MM.1S (cell line): ENCODE measurements at places on chromosomes 5 and 9.

DNA sequence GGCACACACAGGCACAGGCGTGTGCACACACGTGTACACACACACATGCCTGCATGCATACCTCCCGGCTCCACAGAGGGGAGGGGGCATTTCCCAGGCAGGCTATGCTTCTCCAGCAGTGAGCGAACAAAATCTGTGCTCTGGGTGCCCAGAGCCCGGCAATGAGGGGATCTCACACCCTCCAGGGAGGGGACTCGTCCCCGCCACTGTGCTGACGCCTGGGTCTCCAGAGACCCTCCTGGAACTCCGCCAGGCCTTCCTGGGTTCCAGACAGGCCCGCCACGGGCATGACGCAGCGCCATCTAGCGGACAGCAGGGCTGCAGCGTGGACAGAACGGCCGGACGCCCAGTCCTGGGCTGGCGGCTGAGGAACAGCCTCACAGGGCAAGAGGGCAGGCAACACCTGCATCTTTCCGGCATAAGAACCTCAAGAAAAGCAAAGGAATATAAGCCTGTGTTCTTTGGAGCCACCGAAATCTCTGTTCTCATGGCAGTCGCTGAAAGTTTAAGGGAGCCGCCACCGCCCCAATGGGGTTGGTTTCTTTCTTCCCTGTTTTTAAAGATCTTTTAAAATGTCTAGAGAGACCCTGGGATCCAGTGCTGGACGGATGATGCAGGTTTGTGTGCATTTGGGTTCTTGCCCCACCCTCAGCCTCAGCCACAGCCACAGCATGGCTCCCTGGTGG lies 135.6 kb upstream of the PPP1R26 start:
- DNase-seq = peak; percentile 40

- DNase-seq = no peak
These were observed 760.3 kb downstream of the EFNA5 start for GRCh38 chr5:106910486-106910885.

DNA sequence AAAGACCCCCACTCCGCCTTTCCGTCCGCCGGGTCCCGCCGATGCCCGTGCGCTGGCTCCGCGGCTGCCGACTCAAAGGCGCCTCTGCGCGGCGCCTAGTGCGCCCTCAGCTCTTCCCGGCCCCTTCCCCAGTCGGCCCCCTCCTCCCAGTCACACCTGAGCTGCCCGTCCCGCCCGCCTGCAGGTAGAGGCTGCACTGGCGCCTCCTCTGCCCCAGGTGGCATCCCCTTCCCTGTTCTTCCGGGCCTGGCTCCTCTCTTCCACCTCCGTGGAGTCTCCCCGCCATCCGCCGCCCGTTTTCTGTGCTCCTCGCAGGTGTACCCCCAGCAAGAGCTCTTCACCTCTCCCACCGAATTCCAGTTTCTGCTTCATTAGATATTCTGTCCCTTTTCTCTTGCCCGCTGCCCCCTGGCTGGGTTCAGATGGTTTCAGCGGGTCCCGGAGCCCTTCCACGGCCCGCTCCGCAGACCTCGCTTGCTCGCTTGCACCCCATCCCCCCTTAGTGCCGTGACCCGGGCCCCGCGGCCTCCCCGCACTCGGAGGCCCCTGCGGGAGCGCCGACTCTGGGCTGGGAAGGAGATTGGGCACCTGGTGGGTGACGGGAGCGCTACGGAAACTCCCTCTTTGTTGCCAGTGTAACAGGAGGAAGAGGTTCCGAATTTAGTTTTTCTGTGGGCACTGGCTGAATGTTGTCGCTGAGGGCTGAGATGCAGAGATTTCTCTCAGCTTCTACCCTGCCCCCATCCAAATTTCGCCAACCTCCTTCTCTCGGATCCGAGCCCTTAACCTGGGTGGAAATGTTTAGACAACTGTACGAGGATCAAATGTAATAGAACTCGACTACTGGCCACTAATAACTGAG lies 809 bp downstream of the SLC44A1 start:
- DNase-seq = peak; percentile 69

- DNase-seq = no peak
These were observed 230.9 kb upstream of the NFIL3 start for GRCh38 chr9:91654527-91654926.

DNA sequence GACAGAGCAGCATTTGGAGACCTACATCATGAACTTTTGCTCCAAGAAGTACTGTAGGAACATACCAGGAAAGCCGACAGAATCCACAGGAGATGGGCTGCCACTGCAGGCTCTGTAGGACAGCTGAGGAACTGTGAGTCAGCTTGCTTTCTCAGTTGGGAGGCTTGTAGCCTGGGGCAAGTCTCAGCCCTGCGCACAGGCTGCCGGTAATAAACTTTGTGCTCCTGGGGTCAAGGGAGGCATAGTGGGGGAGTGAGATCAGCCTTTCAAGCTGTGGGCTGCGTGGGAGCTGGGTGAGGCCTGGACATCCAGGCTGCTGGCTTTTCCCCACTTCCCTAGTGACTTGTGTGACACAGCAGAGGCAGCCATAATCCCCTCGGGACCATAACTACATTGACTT lies 718.0 kb upstream of the CDH10 start:
- no peak for DNase-seq

GRCh38 chr9:70177121-70177520 lies 81.7 kb upstream of the SMC5 start:
- DNase-seq = no peak

DNA sequence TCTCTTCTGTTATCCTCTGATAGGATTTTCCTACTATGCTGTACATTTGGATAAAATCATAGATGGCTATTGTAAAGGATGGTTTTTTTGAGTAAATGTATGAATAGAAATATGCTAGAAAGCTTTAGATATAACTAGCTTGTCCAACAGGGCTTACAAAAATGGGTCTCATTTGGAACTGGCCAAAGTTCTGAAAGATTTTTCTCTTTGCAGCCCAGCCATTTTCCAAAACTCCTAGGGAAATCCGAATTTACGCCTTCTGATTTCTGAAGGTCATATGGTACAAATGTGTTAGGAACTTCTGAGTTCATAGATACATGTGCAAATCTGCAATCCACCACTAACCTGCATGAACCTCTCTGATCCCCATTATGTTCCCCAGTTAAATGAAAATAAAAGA lies 603.9 kb upstream of the C9orf72 start:
- DNase-seq = no peak

DNA sequence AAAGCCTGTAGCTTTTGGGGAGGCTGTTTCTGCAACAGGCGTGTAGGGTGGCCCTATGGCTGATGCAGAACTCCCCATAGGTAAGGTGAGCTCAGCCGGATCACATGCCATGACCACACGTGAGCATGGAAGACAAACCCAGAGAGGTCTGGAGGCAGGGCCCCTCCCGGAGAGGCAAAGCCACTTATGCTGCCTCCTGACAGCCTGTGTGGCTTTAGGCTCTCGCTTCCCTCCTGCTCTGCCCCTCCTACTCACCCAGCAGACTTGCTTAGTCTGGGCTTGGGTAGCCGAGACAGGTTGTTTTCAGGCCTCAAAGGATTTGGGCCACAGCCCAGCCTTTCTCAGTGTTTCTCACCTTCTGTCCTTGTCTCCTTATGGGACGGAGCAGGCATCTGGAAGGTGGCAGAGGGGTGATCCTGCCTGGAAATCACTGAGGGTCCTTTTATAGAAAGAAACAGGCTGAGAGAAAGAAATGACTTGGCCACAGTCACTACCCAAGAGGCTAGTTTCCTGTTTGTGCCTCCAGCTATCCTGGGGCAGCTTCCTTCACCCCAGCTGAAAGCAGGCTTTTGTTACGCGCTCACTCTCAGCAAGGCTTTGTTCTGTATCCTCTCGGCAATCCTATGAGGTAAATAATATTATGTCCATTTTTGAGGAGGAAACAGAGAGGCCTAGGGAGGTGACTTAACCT lies 89.9 kb downstream of the DAB2IP start:
- DNase-seq = no peak

DNA sequence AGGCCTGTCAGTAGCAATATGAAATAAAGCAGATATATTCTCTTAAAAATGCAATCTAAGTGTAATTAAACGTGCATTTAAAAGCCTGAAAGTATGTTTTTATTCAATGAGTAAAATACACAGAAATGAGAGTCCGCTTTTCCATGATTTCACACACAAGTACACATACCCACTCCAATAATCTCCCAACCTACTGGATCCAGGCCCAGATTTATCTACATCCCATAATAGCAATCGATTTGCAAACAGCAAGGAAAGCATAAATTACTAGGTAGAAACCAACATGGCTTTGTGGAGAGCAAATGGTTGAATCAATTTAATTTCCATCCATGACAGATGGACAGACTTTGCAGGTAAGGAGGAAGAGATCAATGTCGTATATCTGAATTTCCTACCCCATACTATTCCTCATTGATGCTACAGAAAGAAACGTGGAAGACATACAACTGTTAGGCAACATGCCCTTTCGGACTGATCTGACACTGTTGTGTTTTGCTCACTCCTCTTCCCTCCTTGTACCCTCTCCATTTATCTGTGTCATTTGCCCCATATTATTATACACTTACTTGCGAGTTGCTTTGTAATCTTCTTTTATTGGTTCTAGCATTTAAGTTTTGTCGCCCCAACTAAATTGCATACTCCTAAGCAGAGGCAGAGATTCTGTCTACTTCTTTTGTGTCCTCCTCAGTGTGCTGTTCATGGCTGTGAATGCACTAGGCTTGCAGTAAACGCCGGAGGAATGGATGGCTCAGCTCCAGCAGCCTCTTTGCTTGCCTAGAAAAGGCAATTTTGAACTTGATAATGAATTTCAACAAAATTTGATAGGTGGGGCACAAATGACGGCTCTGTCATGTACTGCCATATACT lies 133.6 kb downstream of the NFIB start:
- no peak for DNase-seq

DNA sequence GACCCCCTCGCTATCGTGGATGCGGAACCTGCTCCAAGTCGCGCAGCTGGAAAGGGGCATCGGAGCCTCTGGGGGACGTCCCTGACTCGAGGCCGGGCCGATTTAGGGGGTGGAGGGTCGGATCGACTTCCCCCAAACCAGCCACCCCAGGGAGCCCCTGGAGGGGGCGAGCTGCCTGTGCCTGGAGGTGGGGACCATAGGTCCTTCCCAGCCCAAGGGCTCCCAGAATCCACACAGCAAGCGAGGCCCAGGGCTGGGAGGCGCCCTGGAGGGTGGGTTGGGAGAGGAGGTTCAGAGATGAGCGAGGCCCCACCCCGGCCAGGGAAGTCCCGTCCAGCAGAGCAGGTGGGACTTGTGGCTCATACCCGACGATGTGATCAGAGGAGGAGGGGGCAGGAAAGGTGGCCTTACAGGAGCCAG lies 147.6 kb downstream of the GAPVD1 start:
- DNase-seq = no peak

- DNase-seq = no peak
These were observed 177.3 kb downstream of the MACROH2A1 start for GRCh38 chr5:135221696-135222095.

DNA sequence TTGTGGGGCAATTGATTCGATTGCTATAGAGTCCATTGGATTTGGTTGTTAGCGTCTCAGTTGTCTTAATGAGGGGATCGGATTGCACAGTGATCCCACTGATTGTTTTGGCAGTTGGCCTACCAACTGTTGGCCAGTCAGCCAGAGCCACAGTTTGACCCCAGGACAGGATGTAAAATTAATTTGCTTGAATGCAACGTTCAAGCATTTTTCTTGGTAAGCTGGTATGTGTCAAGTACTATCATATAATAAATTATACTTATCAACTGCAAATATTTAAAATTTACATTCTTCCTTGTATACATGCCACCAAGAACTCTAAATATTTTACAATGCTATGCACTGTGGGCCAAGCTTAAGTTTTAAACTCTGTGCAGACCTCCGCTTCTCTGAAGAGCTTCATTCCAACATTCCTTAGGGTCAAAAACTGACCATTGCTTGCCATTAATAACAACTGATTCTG lies 80.4 kb upstream of the OSMR start:
- DNase-seq = no peak

DNA sequence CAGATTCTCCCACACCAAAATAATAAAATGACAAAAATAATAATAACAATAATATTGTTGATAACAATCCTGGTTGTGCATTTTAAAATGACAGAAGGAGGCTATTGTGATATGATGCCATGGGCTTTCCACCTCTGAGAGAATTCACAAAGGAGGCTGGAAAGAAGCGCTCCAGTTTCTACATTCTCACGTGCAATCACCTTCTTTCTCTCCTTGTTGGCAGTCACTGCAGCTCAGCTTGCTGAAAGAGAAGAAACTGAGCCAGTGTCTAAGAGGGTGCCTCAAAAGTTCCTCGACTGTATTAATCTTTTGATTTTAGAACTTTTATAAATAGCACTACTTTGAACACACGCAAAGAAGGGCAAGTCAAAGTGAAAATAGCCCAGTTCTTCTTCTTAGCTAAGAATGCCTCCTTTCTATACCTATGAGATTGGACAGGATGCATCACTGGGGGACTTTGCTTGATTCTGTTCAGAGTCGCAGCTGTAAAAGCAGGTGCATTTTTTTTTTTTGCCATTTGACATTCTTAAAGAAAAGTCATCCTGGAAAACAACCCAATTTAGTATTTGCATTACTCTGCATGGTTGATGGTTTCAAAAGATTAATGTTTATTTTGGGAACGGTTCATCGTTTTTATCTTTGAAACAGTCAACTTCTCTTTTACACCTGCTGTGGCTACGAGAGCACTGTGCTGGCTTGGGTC lies 12.4 kb upstream of the SUB1 start:
- DNase-seq = peak; percentile 92

DNA sequence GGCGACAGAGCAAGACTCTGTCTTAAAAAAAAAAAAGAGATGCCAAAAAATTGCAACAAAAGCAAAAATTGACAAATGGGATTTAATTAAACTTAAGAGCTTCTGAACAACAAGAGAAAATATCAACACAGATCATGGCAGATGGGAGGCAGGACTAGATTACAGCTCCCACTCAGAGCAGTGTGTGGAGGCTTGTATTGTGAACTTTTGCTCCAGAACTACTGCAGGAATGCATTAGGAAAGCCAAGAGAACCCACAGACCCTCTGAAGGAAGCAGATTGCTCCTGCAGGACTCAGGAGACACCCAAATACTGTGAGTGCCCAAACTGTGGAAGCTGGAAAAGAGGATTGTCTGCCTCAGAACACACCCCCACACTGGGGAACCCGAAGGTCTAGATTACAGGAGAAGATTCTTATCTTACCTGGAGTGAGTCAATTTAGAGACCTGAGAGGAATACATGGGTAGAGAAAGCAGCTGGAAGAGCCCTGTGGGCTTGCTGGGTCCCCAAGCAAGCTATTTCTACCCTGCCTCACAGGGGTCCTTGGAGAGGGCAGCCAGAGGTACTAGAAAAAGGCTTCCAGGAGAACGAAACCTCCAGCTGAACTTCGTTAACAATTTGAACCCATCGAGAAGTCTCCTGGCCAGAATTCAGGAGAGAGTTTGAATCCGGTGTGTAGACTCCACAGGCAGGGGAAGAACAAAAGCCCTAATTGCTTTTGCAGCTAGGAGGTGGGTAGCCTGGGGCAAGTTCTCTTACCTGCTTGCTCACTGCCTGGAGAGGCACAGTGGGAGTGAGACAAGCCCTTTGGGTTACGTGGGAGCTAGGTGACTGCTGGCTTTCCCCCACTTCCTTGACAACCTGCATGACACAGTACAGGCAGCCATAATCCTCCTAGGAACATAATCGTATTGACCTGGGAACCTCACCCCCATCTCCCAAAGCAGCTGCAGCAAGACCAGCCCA lies 593.4 kb upstream of the RGMB start:
- DNase-seq = no peak
